ENCODE measurements at places on chromosomes 1 and 21.

GRCh38 chr1:195569934-195570333 is 1038.3 kb downstream of the KCNT2 start:
- DNase-seq = no peak

GRCh38 chr1:54190526-54190925 is 9.3 kb downstream of the CYB5RL start:
- no peak for DNase-seq

DNA sequence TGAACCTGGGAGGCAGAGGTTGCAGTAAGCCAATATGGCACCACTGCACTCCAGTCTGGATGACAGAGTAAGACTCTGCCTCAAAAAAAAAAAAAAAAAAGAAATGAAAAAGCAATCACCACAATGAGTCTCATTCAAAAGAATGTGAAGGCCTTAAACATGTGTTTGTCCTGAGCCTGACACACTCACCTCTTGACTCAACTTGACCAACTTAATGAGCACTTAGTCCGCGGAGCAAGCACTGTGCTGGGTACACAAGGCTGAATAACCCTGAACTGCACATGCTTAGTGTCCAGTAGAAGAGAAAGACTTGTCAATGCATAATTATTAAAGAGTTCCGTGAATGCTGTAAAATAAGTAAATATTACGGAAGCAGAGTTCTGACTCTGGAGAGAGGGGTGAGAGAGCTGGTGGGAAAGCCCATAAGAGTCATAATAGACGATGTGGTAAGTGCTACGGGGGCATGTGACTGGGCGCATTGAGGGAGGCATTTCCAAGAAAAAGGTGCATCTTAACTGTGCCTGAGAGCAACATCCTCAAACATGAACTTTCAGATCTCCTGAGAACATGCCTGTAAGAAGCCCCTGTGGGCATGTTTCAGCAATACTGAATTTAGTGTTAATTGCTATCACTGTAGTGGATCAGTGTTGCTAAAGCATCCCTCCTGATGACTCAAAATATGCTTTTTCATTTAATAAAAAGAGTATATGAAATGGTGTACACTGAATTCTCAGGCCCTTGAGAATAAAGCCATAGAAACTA is 27.2 kb downstream of the MCOLN2 start:
- no peak for DNase-seq

DNA sequence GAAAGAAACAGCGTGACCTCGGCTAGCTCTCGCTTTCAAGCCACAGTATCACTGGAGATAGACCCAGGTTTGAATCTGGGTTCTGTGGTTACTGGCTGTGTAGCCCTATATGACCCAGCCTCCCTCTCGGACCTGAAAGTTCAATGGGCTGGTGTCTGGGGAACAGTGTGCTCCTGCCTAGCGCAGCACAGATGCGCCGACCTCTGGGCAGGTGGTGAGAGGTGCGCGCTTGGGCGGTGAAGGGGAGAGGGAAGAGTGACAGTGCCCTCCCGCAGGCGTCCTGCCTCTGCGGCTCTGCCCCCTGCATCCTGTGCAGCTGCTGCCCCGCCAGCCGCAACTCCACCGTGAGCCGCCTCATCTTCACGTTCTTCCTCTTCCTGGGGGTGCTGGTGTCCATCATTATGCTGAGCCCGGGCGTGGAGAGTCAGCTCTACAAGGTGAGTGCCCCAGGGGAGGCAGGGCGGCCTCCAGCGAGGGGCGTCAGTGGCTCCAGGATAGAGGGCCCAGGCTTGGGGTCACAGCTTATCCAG is 10.5 kb downstream of the SERINC2 start:
- DNase-seq = peak; percentile 75

DNA sequence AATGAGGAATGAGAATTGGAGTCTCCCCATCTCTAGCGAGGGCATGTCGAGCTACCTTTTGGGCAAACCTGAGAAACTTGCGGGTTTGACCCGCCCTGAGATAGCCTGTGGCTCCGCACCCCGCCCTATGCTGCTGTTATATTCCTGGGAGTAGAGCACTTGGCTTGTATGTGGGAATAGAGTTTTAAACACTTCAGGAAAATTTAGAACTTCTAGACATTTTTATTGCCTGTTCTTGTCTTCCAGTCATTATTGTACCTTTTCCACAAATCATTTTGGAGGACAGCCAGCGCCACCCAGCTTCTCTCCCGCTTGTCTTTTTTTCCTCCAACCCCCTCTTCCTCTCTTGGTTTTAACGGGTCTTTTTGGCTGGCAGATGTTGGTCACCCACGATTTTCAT is 738 bp downstream of the GNPAT start:
- DNase-seq = peak; percentile 10

- DNase-seq = no peak
Measured at GRCh38 chr1:178609015-178609414, 96.1 kb downstream of the TEX35 start.

DNA sequence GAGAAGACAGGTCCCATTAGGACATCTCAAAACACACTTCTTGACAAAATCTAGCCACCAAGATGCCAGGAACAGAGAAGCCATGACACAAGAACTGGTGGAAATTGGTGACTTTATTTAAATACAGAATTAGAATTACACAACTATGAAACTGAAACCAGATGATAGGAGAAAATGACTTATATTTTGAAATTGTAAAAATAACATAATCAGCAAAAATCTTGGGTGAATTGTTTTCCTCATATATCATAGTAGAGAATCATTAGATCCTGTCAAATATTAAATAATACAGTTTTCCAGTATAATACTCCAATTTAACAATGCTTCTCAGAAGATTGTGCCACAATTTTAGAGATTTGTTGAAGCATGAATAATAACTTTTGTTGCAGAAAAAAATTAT is 81.5 kb upstream of the MROH9 start:
- DNase-seq = no peak

DNA sequence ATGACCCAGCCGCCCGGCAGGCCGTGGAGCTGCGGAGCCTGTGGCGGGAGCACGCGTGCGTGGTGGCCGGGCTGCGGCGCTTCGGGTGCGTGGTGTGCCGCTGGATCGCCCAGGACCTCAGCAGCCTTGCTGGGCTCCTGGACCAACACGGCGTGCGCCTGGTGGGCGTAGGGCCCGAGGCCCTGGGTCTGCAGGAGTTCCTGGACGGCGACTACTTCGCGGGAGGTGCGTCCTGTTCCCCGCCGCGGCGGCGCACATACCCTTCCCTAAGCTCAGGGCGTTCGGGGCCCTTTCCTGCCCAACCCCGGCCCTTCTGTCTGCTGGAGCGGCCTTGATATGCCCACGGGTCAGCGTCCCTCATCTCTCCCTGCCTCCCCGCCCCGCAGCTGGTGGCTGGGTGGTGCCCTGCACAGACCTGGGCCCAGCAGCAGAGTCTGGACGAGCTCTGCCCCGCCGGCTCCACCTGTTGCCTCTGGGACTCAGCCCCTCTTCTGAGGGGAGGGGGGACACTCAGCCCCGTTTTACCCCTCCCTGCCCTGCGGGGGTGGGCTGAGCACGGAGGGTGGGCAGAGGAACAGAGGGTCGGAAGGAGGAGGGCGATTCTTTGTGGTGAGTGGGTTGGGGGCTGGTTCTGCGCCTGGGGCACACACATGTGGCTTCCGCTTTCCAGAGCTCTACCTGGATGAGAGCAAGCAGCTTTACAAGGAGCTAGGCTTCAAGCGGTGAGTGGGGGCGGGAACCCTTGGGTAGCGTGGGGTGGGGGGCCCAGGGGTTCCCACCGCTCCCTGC is 688 bp downstream of the PRXL2B start:
- no peak for DNase-seq

- peak; percentile 73 for DNase-seq
Measured at GRCh38 chr21:42565886-42566523, 52.4 kb downstream of the SLC37A1 start.

DNA sequence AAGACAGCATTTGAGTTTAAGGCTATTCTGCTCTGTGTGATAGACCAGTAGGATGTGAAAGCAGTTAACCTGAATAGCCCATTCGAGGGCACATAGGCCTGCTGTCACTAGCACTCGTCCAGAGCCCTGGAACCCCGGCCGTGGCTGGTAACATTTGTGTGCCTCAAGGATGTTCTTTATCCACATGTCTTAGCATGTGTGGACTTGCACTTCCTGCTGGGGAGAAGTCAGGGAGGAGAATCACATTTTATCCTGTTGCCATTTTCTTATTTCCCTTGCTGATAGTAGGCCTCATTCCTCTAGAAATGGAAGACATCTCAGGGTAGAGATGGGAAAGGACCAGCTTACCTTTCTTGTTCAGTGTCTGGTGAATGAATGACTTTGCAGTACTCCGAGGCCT is 54.7 kb downstream of the VPS13D start:
- no peak for DNase-seq

DNA sequence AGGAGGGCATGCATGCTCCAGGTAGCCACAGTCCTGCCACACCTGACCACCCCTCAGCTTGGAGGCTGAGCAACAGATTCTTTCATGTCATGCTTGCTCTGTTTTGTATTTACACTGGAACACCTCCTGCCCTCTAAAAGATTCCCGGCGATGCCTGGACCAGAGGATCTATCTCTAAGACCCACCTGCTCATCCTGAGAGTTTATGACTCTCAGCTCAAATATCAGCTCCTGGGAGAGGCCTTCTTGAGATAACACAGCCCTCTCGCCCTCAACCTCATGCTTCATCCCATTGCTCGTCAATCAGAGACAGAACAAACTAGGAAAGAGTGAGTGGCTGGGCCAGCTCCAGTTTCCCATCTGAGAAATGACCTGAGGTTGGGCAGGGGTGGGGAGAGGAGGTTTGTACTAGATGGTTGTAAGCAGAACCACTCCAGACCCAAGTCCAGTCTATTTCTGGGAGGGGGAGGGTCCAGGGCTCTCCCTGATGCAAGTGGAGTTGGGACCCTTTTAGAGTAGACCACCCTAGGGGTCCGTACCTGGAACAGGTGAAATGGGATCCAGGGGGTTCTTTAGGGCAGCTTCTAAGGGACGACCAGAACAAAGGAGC is 524.5 kb downstream of the MATN1 start:
- DNase-seq = no peak

Measured in posterior cingulate gyrus (tissue), 11 donors.